ENCODE measurements at places on chromosomes 2 and 18. TPM values are rescaled to one million over a fixed set of nuclear protein-coding genes. Genes with fewer than 3 reads are reported as not detected.

- no peak for DNase-seq
These were observed 23.2 kb upstream of the FIGN start for GRCh38 chr2:163759013-163759412.

The OR6B2 gene
- polyA plus RNA-seq, result not detected

The SH3RF3 gene
- 1.2 TPM for polyA plus RNA-seq

The STRN gene
- polyA plus RNA-seq, result 11.4 TPM

- DNase-seq, result no peak
These were observed 37.5 kb downstream of the SLC39A10 start for GRCh38 chr2:195694553-195694952.

The ANO7 gene
- 3.4 TPM for polyA plus RNA-seq

DNA sequence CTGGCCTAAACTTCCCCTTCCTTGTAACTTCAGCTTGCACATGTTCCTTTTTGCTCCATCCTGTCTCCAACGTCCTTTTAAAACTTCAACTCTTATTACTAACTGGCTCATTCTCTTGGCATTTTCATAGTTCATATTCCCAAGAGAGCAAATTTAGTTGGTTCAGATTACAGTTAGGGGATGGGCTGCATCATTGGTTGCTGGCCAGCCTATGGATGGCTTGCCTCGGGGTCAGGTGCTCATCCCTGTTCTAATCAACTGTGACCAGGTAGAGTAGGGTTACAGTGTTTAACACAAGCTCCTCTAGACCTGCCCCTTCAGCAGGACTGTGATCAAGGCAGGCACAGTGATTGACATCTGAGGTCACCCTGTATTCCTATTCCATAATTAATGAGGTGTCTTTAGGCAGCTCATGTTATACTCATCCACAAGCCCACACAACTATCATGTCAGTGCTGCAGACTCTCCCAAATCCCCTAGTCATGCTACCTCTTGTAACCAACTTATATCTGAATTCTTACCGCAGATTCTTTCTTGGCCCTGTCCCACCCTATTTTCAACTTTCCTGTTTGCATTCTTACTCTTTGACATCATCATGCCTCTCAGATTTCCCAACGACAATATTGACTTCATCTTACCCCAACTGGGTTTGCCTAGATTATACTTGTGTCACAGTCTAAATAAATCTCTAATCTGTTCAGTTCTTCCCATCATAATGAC lies 293.3 kb downstream of the MTX2 start:
- DNase-seq, result peak; percentile 74

All from cardiac muscle cell (in vitro differentiated cells and primary cell).